Breast epithelium (tissue), 4 donors: ENCODE measurements at places on chromosomes 4 and X. TPM values are rescaled to one million over a fixed set of nuclear protein-coding genes. Genes with fewer than 3 reads are reported as not detected.

DNA sequence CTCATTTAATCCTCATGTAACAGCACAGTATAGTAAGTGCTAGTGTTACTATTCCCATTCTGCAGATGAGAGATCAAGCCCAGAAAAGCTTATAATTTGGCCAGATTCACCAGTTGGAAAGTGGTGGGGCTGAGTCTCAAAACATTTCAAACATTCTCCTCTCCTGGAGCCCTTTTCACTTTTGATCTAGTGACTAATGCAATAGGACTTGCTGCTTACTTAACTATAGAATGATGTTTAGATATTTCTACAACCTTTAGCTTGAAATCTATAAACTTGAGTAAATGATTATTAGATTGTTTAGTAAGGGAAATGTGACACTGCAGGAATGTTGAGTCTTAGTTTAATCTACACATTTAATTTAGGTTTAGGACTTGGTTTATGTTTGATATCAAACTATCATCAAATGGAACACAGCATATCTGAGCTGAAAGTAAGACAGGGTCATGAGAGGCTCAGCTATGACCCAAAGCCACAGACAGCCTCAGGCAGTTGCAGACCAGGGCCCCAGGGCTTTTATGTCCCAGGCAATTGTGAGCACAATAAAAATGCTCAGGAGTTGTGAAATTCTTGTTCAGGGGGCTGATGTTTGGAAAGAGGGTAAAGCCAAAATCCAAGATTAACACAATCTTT, 199.5 kb upstream of the HS3ST1 start:
- no peak overlapping the region for H3K4me3 ChIP-seq
- H3K36me3 ChIP-seq: no peaks in the 10 kb centered on the region
- H3K27me3 ChIP-seq: no peaks in the 10 kb centered on the region
- H3K4me1 ChIP-seq: no peaks in the 10 kb centered on the region
- H3K27ac ChIP-seq: no peak overlapping the region
- DNase-seq: no peak

- DNase-seq: no peak
- no peaks in the 10 kb centered on the region for H3K36me3 ChIP-seq
- H3K4me1 ChIP-seq: no peaks in the 10 kb centered on the region
- no peak overlapping the region for H3K4me3 ChIP-seq
- H3K27ac ChIP-seq: no peak overlapping the region
Observed at GRCh38 chr4:71882113-71882841, 98.4 kb upstream of the GC start.

- H3K4me1 ChIP-seq: no peaks in the 10 kb centered on the region
- H3K36me3 ChIP-seq: no peaks in the 10 kb centered on the region
- no peaks in the 10 kb centered on the region for H3K27me3 ChIP-seq
- no peak overlapping the region for H3K4me3 ChIP-seq
Observed at GRCh38 chr4:113772319-113772718, 10.8 kb upstream of the CAMK2D start.

DNA sequence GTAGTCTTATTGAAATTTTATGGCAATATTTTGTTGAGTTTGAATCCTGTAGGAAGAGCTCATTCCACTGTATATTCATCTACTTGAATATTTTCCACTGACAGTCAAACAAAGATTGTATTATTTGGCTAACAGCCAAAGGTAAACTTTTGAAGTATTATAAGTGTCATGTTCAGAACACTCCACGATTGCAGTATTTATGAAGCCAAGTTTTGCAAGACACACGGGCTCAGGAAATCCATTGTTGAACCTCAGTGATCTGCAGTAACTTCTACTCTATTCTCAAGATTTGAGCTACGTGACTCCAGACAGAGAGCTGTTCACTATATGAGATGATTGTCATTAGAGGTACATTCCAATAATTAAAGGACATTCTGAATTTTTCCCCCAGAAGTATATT, 302.7 kb upstream of the ADGRL3 start:
- H3K4me1 ChIP-seq: no peaks in the 10 kb centered on the region
- H3K27ac ChIP-seq: no peak overlapping the region
- no peaks in the 10 kb centered on the region for H3K27me3 ChIP-seq
- no peak for DNase-seq

DNA sequence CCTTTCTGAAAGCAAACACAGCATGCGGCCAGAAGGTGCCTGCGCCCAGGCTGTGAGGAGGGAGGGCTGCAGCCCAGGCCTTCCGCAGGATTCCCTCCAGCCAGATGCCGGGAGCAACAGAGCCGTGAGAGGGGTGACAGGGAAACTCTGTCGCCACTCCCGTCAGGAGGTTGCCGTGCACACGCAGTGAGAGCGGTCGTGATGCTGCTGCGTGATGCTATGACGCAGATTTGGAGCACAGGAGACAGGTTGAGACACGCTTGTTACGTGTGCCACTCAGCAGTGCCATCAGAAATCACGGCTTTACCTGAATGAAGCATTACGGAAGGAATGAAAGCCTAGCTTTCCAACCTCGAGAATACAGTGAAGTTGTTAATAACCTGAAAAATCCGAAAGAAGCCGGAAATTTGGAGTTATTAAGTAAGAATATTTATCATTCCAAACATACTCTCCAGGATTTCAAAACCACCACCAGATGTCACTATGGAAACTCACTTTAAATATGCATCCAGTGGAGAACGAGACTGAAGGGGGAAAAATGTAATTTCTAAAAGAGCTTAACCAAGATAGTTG, 54.4 kb downstream of the FAT1 start:
- peak overlapping the region; percentile 37 for H3K4me3 ChIP-seq
- no peaks in the 10 kb centered on the region for H3K27me3 ChIP-seq
- no peaks in the 10 kb centered on the region for H3K4me1 ChIP-seq
- DNase-seq: peak; percentile 55
- H3K27ac ChIP-seq: peak overlapping the region; percentile 77

DNA sequence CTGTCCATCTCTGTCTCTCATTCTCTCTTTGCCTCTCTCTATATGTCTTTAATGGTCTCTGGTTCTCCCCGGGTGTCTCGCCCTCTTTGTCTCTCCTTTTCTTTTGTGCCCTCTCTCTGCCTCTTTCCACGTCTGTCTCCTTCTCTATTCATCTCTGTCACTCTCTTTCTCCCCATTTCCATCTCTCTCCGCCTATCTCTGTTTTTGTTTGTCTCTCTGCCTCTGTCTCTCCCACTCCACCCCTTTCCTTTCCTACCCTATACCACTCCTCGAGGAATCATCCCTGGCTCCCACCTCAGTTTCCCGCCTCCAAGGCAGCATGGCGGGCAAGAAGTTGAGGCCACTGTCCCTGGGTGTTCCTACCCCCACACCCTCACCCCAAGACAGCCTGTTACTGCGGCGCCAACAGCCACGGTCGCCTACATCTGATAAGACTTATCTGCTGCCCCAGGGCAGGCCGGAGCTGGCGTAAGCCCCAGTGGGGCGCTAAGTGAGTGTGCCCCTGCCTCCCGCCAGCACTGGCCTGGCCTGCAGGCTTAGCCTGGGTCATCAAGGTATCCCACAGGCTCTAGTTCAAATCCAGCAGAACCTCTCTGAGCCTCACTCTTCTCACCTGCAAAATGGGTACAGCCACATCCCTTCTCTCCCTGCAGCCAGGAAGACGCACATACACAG, 713 bp upstream of the GATA1 start:
- no peak overlapping the region for H3K27ac ChIP-seq
- no peak overlapping the region for H3K4me3 ChIP-seq
- DNase-seq: no peak
- H3K27me3 ChIP-seq: peaks cover 58% of the 10 kb centered on the region
- H3K36me3 ChIP-seq: no peaks in the 10 kb centered on the region
- no peaks in the 10 kb centered on the region for H3K4me1 ChIP-seq

GRCh38 chr4:124053872-124054538, 657.4 kb downstream of the SPRY1 start:
- no peak for DNase-seq
- H3K4me1 ChIP-seq: no peaks in the 10 kb centered on the region
- H3K36me3 ChIP-seq: no peaks in the 10 kb centered on the region
- H3K27ac ChIP-seq: peak overlapping the region; percentile 20
- H3K4me3 ChIP-seq: no peak overlapping the region

- no peak overlapping the region for H3K4me3 ChIP-seq
- H3K4me1 ChIP-seq: no peaks in the 10 kb centered on the region
- no peak for DNase-seq
- peaks cover 19% of the 10 kb centered on the region for H3K27me3 ChIP-seq
- H3K27ac ChIP-seq: peak overlapping the region; percentile 45
Observed at GRCh38 chrX:77087529-77088169, 359.5 kb upstream of the FGF16 start.

- no peak for DNase-seq
- no peaks in the 10 kb centered on the region for H3K36me3 ChIP-seq
- peak within 1 kb of the TSS; percentile 42 for H3K27ac ChIP-seq
- H3K4me3 ChIP-seq: peak within 1 kb of the TSS; percentile 60
Observed at GRCh38 chrX:150362599-150363481, at the start of gene MAMLD1. Gene MAMLD1 (plus strand): TSS chrX:150363317. CDS start chrX:150445517, 82,200 bp downstream.

XAGE1A gene
- not detected for total RNA-seq

C4orf50 gene
- under 0.01 TPM for total RNA-seq

GAGE1 gene
- not detected for total RNA-seq

NPY2R gene
- 1.6 TPM for total RNA-seq
